CD4-positive, alpha-beta T cell treated with Interleukin-17A for 1 hour (primary cell): ENCODE measurements at places on chromosomes 2 and 18.

DNA sequence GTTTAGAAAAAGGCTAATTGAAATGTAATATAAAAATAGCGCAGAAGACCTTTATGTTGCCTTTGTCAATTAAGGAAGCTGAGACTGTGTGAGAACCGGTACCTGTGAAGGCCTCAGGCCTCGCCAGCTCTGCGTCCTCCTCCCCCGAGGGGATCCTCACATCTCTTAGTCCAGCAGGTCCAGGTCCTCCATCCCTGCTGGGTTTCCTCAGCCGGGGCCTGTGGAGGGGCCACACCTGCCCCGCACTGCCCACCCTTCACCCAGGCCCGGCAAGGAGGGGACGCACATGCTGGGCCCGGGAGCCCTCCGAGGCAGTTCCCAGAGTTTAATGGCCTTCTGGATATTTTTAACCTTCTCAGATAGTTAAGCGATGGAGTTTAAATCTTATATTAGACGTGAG lies 3.5 kb downstream of the KCNG2 start:
- no peak for DNase-seq

DNA sequence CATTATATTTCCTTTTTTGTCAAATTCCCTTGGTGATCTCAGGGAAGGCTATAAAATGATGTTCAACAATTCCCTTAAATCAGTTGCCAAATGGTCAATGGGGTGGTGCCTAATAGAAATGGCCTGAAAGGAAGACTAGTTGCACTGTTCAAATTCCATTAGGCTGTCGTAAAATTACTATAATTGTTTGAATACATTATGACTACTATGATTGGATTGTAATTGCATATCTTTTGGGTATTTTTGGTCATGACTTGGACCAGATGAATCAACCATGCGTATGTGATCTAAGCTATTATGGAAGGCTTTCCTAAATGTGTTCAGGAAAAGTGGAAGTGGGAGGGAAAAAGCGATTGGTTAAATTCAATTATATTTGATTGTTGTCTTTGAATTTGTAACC lies 41.3 kb upstream of the KCNE4 start:
- no peak for DNase-seq

GRCh38 chr2:220053919-220054318 lies 426.5 kb downstream of the SLC4A3 start:
- DNase-seq, result no peak

DNA sequence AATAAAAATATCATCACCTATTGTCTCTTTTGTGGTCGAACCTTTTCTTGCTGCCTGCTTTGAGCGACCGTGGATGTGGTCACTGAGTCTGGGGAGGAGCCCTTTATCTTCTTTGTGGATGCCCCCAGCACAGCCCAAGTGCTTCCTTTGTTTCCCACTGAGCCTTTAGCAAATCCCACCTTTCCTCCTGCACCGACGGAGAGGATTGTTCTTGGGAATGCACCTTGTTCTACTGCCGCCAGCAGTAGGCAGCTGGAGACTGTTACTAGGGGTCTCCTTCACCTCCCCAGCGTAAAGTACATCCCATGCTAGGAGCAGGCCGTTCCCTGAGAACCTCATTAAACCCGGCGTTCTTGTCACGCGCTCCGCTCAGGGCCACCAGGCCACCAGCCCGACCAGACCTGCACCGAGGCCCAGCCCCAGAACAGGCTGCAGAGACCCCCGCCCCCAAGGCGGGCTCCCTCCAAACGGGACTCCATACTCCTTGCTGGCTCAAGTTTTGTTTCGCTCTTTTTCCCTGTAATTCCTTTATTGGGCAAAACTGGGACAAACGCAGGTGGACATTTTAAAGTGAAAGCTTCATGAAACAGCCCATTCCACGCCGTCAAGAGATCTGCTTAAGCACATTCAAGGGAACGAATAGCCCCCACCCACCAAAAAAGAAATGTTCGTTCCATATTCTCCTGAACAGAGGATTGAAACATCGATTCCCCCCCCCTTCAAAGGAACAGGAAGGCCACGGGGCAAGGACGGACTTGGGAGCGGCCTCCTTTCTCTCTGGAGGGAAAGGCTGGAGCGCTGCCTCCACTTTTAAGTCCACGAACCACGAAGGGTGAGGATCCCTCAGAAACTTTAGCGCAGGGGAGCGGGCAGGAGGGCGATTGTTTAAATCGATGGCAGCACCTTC lies 1.1 kb upstream of the MAT2A start:
- DNase-seq, result no peak

DNA sequence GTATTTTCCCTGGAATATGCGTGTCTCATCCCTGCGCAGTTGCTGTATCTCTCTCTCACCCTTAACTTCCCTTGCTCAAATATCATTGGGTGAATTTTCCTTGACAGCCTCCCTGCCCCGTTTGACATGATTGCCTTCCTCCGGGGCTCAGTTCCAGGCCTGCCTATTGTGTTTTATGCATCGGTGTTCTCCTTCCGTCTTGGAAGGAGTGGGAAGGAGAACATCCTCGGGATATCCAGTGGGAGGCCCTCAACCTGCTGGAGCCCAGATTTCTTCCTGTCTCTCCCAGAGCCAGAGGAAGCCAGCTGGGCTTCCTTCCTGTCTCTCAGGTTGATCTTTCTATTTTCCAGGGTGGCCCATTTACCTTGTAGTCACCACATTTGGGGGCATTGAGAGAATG lies 434.7 kb upstream of the HS6ST1 start:
- DNase-seq, result no peak
